B cell (primary cell): ENCODE measurements at places on chromosomes 7 and 10.

DNA sequence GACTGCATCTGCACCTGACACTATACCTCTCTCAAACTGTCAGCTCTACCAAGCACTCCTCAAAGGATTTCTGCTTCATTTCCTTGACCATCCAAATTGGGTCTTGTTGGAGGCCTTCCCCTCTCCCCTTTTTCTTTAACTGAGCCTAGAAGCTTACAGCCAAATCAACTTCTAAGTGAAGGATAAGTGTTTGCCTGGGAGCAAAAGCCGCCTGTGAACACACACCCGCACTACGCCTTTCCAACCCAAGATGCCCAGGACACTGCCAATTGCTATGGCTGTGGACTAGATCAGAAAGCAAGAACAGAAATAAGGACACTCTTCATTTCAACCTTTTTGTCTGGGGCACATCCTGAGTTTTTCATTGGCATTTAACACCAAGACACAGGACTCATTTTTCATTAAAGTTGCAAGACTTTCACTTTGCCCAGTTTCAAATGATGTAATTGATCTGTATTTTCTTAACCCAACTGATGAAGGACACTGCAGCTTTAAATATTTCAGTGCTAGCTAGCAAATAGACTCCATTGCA, 52.8 kb downstream of the CPEB3 start:
- DNase-seq: peak; percentile 5

DNA sequence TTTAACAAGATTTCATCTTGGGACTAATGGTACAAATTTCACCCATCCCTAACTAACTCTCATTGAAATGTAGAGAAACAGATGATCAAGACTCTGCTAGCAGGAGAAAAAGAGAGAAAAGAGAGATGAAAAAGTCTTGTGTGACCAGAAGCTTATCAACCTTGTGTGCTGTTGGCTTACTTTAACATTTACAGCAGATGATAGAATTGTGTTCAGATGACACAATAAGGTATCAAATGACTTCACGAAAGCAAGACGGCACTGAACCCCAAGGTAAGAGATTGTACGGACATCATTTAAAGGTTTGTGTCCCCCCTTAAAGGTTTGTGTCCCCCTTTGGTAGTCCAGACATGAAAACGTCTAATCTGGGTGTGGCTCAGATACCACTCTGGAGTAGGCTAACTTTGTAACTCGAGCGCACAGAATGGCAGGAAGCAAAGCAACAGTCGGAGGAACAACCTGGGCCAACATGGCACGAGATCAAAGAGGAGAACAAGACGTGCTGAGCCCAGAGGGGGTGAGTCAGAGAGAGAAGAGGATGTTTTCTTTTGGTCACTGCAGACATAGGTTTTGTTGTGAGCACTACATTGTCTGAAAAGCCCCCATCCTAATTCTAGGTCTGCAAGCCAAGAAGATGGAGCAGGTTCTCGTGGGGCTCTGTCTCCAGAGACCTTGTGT, 10.4 kb upstream of the LMBR1 start:
- DNase-seq: no peak

GRCh38 chr7:6487184-6487545, 39.4 kb upstream of the DAGLB start:
- DNase-seq: no peak

DNA sequence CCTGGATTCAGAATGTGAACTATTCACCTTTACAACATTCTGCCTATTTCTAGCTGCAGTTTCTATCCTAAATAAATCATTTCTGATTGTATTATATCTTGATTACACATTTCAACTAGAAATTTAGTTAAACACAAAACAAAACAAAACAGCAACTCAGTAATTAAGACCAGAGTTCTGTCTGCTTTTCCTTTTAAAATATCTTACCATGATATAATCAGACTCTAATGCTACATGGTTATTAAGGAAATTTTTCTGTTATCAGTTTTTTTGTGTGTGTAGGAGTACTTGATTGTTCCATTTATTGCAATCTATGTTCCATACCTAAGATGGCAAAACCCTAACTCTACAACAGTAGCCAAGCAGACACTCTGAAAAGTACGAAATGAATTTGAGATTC, 663.3 kb downstream of the NRG3 start:
- DNase-seq: no peak

DNA sequence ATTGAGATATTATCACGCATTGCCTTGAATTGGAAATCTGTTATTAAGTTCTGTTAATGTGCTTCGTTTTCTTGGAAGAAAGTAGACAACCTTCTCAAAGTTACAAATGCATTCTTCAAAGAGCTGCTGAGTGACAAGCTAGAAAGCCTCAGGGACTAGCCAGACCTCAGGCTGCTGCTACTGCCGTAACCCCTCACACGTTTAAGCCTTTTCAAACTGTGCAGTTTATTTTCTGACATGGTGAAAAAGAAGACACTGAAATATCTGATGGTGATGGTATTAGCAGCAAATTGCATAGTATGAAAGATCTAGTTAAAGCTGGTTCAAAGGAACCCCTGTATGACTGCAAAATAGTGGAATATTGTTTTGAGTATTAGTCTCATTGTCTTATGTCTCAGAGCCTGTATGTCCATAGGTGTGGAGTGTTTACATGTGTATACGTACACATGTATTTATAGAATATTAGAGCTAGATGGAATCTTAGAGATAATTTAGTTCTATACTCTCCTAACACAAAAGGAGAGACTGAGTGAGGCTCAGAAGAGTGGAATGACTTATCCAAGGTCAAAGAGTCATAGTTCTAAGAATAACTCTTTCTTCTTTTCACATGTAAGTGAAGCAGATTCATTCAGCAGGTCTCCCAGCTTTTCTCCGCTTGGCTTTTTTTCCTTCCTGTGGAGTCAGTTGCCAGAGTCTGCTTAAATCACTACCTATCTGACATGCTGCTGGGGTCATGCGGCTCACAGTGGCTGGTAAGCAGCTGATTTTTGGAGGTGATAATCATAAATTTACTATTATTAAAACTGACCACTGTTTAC, 431.9 kb downstream of the PLXDC2 start:
- no peak for DNase-seq

DNA sequence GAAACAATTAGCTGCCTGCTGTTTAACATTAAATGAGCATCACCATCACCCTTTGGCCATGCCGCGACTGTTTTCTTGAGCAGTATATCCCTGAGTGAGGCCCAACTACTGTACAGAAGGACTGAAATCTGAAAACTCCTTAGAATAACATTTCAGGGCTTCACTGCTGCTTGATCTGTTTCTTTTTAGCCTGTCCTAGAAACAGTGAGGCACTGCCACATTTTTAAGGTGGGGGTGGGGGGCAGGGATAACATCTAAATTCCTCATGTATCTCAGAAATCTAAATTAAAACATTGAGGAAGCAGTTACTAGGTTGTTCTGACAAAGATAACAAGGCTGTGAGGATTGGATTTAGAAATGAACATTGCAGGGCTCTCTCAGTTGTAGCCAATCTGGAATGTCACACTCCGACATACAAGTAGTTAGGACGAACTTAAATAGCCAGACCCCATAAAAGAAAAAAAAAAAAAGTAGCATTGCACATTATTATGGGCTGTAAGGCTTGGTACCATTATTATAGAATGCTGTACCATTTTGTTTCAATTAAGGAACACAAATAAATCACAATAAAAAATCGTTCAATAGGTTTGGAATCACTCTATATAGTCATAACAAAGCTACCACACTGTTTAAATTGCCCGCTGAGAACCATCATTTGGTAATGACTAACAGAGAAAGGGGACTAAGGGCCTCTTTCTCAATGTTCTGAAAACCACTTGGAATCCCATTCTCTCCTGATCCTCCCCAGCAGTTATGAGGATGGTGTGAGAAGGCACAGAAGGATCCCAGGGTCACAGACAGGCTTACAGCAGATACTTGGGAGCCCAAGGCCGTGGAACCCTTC, 256.1 kb downstream of the INHBA start:
- DNase-seq: no peak

DNA sequence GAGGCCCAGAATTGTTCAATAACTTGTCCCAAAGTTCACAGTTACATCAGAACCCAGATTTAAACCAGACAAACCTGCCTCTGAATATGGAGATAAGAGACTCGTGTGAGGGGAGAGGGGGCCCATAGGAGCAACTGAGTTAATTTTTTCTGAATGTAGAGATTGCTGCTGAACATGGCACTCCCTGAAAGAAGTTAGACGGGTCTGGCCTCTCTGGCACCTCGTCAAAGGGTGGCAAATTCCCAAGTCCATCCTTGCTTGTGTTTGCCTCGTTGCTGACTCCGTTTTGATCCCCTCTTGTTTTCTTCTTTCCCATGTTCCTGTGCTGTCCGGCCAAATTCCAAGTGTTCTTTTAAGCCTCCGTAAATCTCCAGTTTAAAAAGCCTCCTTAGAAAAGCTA, 35.2 kb upstream of the YAE1 start:
- no peak for DNase-seq

DNA sequence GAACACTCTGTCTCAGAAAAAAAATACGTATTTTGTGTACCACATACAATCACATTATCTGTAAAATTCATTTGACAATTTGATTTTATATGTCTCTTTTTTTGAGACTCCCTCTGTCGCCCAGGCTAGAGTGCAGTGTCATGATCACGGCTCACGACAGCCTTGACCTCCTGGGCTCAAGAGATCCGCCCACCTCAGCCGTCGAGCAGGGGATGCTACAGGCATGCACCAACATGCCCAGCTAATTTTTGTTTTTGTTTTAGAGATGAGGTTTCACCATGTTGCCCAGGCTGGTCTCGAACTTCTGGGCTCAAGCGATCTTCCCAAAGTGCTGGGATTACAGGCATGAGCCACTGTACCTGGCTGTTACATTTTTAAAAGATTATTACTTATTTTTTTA, 11.6 kb upstream of the BAZ1B start:
- DNase-seq: no peak

GRCh38 chr7:1693419-1693990, 23.4 kb downstream of the ELFN1 start:
- DNase-seq: no peak

DNA sequence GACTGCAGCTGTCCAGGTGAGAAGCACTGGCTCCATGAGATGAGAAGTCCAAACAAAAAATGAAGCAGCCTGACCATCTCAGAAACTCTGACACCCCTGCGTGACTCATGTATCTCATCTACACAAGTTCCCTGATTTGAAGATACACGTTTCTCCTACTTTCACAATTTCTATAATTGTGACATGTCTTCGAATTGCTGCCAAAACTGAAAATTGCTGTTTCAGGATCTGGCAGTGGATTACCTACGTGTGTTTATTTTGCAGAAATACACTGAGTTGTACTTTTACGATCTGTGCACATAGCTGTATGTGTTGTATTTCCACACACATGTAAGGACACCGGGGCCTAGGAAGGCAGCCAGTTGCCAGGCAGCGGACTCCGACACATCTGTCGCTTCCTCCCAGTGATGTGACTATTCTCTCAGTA, 53.2 kb downstream of the LARP4B start:
- no peak for DNase-seq

DNA sequence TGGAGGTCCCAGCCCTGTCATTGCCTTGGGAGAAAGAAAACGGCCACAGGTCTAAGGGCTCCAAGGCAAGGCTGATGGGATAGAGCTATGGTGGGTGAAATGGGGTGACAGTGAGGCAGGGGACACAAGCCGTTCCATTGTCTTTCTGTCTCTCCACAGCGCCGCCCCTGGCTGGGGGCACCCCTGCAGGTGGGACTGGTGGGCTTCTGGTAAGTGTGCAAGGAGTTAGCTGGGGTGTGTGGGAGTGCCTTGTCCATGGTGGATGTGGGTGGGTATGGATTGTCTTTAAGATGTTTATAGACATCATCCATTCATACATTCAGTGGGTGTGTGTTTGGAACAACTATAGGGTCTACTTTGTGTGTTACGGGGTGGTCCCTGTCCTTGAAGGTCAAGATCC, 7.5 kb downstream of the SFXN3 start:
- no peak for DNase-seq

- no peak for DNase-seq
Observed at GRCh38 chr7:19235680-19236079, 90.5 kb upstream of the FERD3L start.

DNA sequence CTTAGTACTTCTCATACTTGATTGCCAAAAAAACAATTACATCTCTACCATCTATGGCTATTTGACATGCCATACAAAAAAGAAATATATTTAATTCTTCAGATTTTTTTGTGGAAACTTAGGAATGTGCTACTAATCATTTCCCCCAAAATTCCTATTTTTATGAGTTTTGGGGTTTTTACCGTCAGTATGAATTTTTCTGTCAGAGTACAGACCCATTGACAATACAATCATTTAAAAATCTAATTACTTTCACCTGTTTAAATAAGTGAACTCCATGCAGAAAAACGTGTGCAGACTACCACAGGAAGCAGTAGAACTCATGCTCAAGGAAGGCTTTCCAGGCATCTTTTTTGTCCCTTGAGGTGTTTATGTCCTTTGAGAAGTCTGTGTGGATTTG, 48.8 kb upstream of the FOXP2 start:
- DNase-seq: no peak

DNA sequence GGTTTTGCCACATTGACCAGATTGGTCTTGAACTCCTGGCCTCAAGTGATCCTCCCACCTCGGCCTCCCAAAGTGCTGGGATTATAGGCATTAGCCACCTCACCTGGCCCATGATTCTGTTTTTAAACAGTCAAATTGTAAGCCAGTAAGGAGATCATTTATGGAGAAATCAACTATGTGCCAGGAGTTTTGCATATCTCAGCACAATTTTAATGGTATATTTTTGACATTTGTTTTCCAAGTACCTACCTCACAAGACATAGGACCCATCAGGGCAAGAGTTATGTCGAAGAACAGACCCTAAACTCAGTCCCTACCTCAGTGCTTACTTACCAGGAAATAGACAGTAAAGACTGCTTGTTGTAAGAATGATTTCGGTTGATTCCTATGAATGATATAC, 173.3 kb upstream of the TNS3 start:
- no peak for DNase-seq

DNA sequence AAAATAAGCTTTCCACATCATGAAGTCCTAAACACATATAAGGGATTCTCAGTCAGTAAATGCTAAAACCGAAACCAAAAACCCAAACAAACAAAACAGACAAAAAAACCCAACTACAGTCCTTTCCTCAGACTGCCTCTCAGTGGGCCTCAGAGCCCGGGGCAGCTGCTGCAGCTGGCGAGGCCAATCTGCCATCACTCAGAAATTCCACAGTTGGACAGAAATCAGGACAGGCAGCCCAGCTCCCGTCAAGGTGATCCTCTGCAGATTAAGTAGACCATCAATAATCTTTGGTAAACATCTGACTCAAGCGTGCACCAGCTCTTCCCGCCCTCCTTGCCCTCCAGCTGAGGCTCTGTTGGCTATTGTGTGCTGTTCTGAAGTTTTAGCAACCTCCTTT, 142.2 kb downstream of the ATXN7L1 start:
- DNase-seq: no peak

GRCh38 chr7:43873300-43873699, 4.0 kb upstream of the MRPS24 start:
- DNase-seq: no peak
